ENCODE measurements at places on chromosomes 3 and 15.

GRCh38 chr3:106025151-106025722, 156.4 kb upstream of the CBLB start:
- DNase-seq: no peak

- DNase-seq: no peak
These were observed 73.2 kb downstream of the CORO2B start for GRCh38 chr15:68651916-68652525.

DNA sequence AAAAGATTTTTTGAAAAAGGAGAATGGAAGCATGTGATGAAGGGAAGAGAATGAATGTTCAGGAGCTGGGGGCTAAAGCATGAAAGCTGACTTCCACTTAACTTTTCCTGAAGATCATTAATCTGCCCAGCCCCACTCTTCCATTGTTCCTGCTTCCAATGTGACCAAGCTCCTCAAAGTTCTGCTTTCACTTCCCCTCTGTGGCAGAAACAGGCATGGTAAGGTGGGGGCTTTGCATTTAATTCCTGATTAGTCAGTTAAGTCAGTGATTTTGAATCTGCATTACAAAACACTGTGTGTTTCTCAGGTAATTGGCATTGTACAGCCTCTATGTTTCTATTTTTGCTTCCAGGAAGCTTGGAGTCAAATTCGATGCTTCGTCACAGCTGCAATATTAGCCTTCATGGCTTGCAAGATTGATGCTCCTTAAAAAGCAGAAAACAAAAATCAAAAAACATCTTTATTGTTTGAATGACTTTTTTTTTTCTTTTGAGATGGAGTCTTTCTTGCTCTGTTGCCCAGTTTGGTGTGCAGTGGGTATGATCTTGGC, 7.3 kb upstream of the TM6SF1 start:
- no peak for DNase-seq

DNA sequence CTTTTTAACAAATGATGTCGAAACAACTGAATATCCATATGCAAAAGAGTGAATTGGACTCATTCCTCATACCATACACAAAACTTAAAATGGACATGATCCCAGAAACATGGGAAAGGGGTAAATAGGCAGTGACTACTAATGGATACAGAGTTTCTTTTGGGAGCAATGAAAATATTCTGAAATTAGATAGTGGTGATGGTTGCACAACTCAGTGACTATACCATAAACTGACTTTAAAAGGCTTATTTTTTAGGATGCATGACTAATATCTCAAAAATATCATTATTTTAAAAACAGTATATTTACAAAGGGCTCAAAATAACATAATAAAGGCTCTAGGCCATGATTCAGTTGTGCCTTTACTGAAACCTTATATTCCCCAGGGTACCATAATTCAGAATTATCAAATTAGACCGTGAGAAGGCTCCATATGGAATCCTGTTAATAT, 16.3 kb upstream of the ATP13A3 start:
- DNase-seq: peak; percentile 69

- no peak for DNase-seq
These were observed 723.5 kb upstream of the SGO1 start for GRCh38 chr3:20909511-20909910.

GRCh38 chr15:92879949-92880725, 20.0 kb upstream of the CHD2 start:
- no peak for DNase-seq

All from SK-N-DZ (cell line).